MM.1S (cell line): ENCODE measurements at places on chromosomes 5 and 9.

DNA sequence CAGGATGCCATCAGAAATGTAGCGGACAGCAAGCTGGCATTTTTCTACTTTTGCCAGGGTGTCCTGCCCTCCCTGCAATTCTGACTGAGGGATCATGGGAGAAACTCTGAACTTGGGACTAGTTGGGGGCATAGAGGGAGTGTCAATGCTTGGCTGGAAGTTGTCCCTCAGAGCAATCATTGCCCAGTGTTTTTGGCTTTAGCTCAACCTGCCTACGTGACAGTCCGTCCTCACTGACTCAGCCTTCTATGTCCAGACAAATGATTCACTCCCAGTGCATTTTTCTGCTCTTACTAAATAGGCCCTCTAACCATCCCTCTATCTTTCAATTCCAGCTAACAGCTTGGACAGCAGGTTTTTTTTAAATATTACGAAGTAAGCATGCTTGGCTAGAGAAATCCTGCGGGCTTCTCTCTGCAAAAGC lies 627.4 kb downstream of the TLR4 start:
- DNase-seq, result no peak
- no peaks in the 10 kb centered on the region for H3K27me3 ChIP-seq
- no peaks in the 10 kb centered on the region for H3K4me1 ChIP-seq
- no peak overlapping the region for H3K27ac ChIP-seq
- H3K36me3 ChIP-seq, result no peaks in the 10 kb centered on the region

DNA sequence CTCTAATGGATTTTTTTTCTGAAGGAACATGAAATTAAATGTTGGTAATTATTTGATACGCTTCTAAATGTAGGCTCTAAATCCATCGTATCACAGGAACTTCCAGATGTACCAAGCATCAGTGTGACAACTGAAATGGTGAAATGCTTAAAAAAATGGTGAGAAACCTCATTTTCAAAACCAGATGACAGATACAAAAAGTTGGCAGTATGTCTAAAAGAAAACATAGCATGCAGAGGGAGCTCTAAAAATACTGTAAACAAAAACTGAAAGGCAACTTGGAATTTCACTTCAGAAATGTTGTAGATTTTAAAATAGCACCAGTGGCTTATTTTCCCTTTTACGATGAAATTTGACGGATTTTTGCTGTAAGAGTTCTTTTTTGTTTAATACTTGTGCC lies 1043.6 kb upstream of the WWC1 start:
- H3K36me3 ChIP-seq, result no peaks in the 10 kb centered on the region
- H3K27me3 ChIP-seq, result no peaks in the 10 kb centered on the region

GRCh38 chr5:80072103-80073073 lies 37.2 kb downstream of the THBS4 start:
- peaks cover 15% of the 10 kb centered on the region; the same call in 1 of the 2 replicates for H3K4me1 ChIP-seq
- DNase-seq, result no peak
- H3K36me3 ChIP-seq, result no peaks in the 10 kb centered on the region
- H3K4me3 ChIP-seq, result no peak overlapping the region
- H3K27ac ChIP-seq, result no peak overlapping the region

- no peaks in the 10 kb centered on the region for H3K36me3 ChIP-seq
- H3K27me3 ChIP-seq, result no peaks in the 10 kb centered on the region
These were observed 43.0 kb downstream of the STRBP start for GRCh38 chr9:123225374-123225813.

DNA sequence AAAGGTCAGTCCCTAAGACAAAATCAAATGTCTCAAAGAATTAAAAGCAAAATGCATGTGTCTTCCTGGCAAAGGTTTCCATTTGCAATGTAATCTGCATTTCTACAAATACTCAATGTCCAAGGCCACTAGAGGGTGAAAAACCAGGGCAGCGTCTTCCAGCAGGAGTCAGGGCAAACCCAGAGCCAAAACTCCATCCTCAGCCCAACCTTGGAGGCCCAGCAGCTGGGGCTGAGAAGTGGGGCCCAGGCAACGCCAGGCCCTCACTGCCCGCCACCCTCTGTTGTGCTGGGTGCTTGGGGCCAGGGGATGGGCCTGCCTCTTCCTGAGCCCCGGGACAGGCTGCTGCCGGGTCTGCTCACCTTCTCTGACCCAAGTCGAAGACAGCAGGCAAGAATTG lies 200.1 kb downstream of the PAX5 start:
- H3K27ac ChIP-seq, result no peak overlapping the region
- H3K4me1 ChIP-seq, result no peaks in the 10 kb centered on the region

GRCh38 chr5:42302186-42302585 lies 121.1 kb upstream of the GHR start:
- no peak for DNase-seq
- H3K4me3 ChIP-seq, result no peak overlapping the region
- H3K27ac ChIP-seq, result no peak overlapping the region
- no peaks in the 10 kb centered on the region for H3K4me1 ChIP-seq
- no peaks in the 10 kb centered on the region for H3K36me3 ChIP-seq
- H3K27me3 ChIP-seq, result no peaks in the 10 kb centered on the region

DNA sequence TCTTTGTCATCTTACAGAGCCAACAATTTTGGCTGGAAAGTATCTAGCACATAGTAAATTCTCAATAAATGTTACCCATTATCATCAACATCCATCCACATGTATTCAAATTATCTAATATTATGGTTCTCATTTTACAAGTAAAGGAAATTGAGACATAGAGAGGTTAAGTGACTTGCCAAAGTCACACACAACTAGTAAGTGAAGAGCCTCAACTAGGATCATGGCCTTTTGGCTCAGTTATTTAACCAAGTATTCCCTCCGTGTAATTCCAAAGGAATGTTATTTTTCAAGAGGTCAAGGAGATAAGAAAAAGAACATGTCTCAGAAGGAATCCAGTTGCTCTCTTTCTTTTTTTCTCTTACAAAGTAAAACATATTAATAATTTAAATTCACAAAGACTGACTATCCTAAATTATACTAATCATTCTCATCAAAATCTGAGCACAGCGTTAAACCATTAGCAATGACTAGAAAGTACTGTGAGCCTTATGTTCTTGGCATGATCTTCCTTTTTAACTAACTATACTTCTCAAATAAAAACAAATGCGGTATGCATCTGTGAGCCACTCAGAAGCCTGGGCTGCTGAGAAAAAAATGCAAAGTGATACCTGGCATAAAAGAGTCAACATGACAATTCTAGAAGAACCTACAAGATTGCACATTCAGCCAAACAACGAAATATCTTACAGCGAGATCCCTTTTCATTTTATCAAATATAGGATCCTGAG lies 350.9 kb downstream of the GLIS3 start:
- no peak overlapping the region for H3K4me3 ChIP-seq
- H3K36me3 ChIP-seq, result no peaks in the 10 kb centered on the region
- no peak for DNase-seq
- no peak overlapping the region for H3K27ac ChIP-seq

- H3K27ac ChIP-seq, result peak overlapping the region; percentile 14; the same call in 1 of the 2 replicates
- peaks cover 90% of the 10 kb centered on the region for H3K4me1 ChIP-seq
- no peaks in the 10 kb centered on the region for H3K27me3 ChIP-seq
These were observed 103.6 kb downstream of the C9orf152 start for GRCh38 chr9:110104261-110104809.

DNA sequence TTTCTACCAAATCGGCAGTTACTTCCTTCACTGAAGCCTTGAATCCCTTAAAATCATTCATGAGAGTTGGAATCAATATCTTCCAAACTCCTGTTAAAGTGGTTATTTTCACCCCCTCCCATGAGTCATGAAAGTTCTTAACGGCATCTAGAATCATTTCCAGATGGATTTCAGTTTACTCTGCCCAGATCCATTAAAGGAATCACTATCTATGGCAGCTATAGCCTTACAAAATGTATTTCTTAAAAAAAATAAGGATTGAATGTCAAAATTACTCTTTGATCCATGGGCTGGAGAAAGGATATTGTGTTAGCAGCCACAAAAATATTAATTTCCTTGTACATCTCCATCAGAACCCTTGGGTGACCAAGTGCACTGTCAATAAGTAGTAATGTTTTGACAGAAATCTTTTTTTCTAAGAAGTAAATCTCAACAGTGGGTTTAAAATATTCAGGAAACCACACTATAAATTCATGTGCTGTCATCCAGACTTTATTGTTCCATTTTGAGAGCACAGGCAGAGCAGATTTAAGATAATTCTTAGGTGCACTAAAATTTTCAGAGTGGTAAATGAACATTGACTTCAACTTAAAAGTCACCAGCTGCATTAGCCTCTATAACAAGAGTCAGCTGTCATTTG lies 767.7 kb downstream of the DTWD2 start:
- no peaks in the 10 kb centered on the region for H3K4me1 ChIP-seq
- no peak overlapping the region for H3K4me3 ChIP-seq
- H3K36me3 ChIP-seq, result no peaks in the 10 kb centered on the region
- no peaks in the 10 kb centered on the region for H3K27me3 ChIP-seq
- DNase-seq, result no peak

- no peaks in the 10 kb centered on the region for H3K36me3 ChIP-seq
- no peaks in the 10 kb centered on the region for H3K27me3 ChIP-seq
- H3K4me1 ChIP-seq, result no peaks in the 10 kb centered on the region
- no peak overlapping the region for H3K27ac ChIP-seq
- no peak overlapping the region for H3K4me3 ChIP-seq
These were observed 30.6 kb downstream of the KDM4C start for GRCh38 chr9:6788162-6789016.

DNA sequence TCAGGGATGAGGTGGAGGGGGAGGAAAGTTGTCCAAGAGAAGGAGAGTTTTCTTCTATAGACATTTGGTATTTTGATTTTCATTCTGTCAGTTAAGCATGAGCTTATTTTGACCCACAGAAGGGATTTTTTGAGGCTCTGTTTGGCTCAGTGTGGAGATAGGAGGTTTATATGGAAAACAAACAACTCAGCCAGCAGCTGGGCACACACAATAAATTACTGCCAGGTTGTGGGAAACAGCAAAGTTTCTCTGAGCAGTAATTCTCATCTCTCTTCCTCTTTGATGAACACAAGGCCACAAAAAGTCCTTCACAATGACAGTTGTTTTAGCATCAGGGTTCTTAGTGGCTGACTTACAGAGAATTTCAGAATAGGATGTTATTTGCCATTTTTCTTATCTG lies 486.1 kb downstream of the KDM4C start:
- H3K27ac ChIP-seq, result no peak overlapping the region
- no peaks in the 10 kb centered on the region for H3K27me3 ChIP-seq
- H3K4me3 ChIP-seq, result no peak overlapping the region

GRCh38 chr9:134795446-134795845 lies 85.2 kb upstream of the FCN2 start:
- H3K27me3 ChIP-seq, result peaks cover 91% of the 10 kb centered on the region
- no peak overlapping the region for H3K27ac ChIP-seq
- H3K4me1 ChIP-seq, result no peaks in the 10 kb centered on the region
- DNase-seq, result no peak

- H3K4me3 ChIP-seq, result no peak overlapping the region
- peaks cover 4% of the 10 kb centered on the region; the same call in 1 of the 2 replicates for H3K27me3 ChIP-seq
- peaks cover 30% of the 10 kb centered on the region for H3K4me1 ChIP-seq
- DNase-seq, result no peak
- H3K27ac ChIP-seq, result no peak overlapping the region
These were observed 7.0 kb downstream of the STOM start for GRCh38 chr9:121362813-121363621.

- no peak overlapping the region for H3K27ac ChIP-seq
- H3K4me3 ChIP-seq, result no peak overlapping the region
- no peaks in the 10 kb centered on the region for H3K36me3 ChIP-seq
- no peaks in the 10 kb centered on the region for H3K27me3 ChIP-seq
These were observed 115.6 kb downstream of the TTC39B start for GRCh38 chr9:15191378-15191777.

DNA sequence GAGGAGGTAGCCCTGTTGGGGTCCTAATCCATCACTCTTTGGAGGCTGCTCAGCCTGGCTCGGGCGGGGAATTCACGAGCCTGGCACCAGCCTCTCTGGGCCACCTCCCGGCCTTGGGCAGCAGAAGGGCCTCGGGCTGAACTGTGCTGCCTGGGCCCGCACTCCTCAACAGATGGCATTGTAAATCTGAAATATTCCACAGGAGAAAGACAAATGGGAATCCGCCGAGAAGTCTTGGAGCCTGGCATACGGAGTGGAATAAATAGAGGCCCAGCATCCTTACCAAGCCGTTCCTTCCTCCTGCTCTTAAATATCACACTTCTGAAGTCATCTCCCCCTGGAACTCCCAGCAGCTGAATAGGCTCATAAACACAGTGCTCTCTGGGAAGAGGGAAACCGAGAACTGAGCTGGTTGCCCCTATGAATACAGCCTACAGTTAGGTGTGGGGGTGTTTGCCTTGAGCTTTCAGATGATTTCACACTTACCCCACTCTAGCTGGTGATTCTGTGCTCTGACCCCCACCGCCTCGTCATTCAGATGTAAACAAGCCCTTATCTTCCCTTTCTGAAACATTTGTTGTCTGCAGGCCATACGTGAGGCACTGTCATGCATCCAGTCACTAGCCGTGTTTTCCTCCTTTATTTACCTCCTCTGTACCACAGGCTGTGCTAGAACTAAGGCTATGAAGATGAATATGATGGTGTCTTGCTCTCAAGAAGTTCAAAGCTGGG lies 455.0 kb upstream of the CLINT1 start:
- no peak for DNase-seq
- no peak overlapping the region for H3K27ac ChIP-seq
- H3K4me1 ChIP-seq, result 0 out of 2 replicates have a peak, but pooled peaks cover 6% of the 10 kb centered on the region
- no peak overlapping the region for H3K4me3 ChIP-seq
- H3K36me3 ChIP-seq, result no peaks in the 10 kb centered on the region

DNA sequence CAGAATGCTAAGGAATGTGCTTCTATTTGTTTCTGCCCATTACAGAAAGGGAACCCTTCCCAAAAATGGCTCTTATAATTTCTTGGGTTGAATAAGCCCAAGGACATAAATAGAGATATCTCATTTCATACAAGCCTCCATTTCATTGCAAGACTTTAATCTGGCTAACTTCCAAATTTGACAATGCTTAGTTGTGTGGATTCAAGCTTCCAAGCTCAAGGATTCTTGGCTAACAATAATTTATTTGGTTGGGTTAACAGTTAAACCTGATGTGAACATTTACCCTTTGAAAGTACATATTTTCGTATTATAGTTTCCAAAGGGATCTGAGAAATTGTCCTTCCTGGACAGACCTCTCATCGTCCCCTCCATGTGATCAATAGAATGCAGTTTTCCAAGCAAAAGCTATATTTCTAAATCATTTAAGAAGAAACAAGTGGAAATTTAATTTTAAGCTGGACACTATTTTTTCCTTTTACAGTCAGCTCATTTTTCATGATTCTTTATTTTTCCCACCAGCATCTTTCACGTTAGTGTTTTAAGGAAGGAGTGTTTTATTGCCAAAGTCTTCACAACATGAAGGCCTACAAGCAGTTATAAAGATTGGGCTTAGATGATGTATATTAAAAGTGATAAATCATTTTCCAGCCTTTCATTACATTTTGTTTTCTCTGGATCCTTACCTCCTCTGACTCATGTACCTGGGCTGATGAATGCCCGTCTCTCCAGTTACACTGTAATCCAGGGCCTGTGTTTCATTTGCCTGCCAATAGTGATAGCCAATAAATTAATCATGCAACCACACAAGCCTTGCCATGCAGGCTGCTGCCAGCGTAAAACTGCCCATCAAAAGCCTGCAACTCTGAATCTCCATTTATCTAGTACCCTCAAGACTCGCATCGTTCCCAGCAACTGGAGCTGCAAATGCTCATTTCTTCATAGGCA lies 176.7 kb downstream of the NTRK2 start:
- DNase-seq, result no peak
- H3K27me3 ChIP-seq, result no peaks in the 10 kb centered on the region
- no peak overlapping the region for H3K27ac ChIP-seq
- H3K36me3 ChIP-seq, result no peaks in the 10 kb centered on the region
- H3K4me1 ChIP-seq, result 0 out of 2 replicates have a peak, but pooled peaks cover 6% of the 10 kb centered on the region
- no peak overlapping the region for H3K4me3 ChIP-seq
